ENCODE measurements at places on chromosomes 6 and 20. TPM values are rescaled to one million over a fixed set of nuclear protein-coding genes. Genes with fewer than 3 reads are reported as not detected.

CALHM5 gene
- 4.2 TPM for total RNA-seq

SLC16A10 gene
- total RNA-seq = 0.57 TPM

NR2E1 gene
- not detected for total RNA-seq

SRSF12 gene
- 2.0 TPM for total RNA-seq

FERMT1 gene
- total RNA-seq = 0.42 TPM

DNA sequence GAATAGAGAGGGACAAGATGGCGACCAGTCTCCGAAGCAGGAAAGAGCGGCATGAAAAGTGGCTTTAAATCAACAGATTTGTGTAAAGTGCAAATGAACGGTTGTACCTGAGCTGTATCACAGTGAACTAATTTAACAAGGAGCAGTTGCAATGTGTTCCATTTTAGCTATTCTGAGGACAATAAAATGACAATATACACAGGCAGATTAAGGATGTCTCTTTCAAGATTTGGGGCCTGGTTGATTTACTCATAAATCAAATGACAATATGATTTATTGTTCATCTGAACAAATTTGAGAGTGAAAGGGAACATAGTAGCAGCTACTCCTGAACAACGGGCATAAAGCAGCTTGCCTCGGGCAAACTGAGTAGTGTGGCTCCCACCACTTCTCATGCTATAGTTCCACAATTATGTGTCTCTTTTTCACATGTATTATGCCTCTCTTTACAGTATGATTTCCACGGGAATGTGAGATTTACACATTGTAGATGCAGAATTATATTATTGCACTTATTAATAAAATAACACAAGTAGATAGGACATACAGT is 204.1 kb upstream of the AGPAT4 start:
- no peak overlapping the region for H3K4me3 ChIP-seq
- H3K27me3 ChIP-seq = no peaks in the 10 kb centered on the region
- no peak for DNase-seq
- H3K4me1 ChIP-seq = no peaks in the 10 kb centered on the region
- no peaks in the 10 kb centered on the region for H3K36me3 ChIP-seq

GRCh38 chr20:8166730-8167129 is 34.7 kb downstream of the PLCB1 start:
- H3K4me3 ChIP-seq = no peak overlapping the region
- H3K4me1 ChIP-seq = peaks cover 27% of the 10 kb centered on the region
- no peak overlapping the region for H3K27ac ChIP-seq
- no peak for DNase-seq

- H3K4me3 ChIP-seq = no peak overlapping the region
- no peaks in the 10 kb centered on the region for H3K27me3 ChIP-seq
- no peak overlapping the region for H3K27ac ChIP-seq
These were observed 6.0 kb upstream of the TRIM26 start for GRCh38 chr6:30219244-30219643.

GRCh38 chr6:5099537-5099936 is 14.4 kb downstream of the PPP1R3G start:
- H3K36me3 ChIP-seq = no peaks in the 10 kb centered on the region
- no peaks in the 10 kb centered on the region for H3K4me1 ChIP-seq
- no peak overlapping the region for H3K27ac ChIP-seq
- no peak for DNase-seq
- no peaks in the 10 kb centered on the region for H3K27me3 ChIP-seq

DNA sequence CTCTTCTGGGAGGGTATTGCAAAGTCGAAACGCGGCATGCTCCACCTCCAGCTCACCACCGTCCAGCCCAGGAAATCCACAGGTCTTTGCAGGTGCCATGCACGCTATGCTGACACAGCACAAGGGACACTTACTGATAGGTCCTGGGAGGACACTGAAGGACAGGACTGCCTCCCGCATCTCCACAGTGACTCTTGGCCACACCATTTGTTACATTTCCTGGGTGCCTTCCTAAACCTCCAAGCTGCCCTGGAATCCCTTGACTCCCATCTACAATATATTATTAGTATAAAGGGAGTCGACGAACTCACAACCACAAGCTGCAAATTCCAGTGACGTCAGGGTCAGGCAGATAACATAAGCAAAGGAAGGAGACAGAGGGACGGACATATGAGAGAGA is 106.9 kb downstream of the JPH2 start:
- no peaks in the 10 kb centered on the region for H3K36me3 ChIP-seq
- peak; percentile 77 for DNase-seq
- H3K4me3 ChIP-seq = no peak overlapping the region
- no peaks in the 10 kb centered on the region for H3K27me3 ChIP-seq
- peaks cover 23% of the 10 kb centered on the region for H3K4me1 ChIP-seq

GRCh38 chr20:11324990-11325389 is 592.7 kb upstream of the BTBD3 start:
- no peak for DNase-seq
- no peak overlapping the region for H3K4me3 ChIP-seq
- H3K27ac ChIP-seq = no peak overlapping the region
- H3K36me3 ChIP-seq = no peaks in the 10 kb centered on the region

GRCh38 chr6:123636782-123637181 is at the start of gene TRDN:
Gene TRDN, minus strand, starts transcription at chr6:123636950. Its CDS starts 175 bp downstream, at chr6:123636775.
- H3K36me3 ChIP-seq = no peaks in the 10 kb centered on the region
- no peaks in the 10 kb centered on the region for H3K27me3 ChIP-seq
- no peak for DNase-seq
- no peak within 1 kb of the TSS for H3K27ac ChIP-seq
- no peak within 1 kb of the TSS for H3K4me3 ChIP-seq
- no peaks in the 10 kb centered on the region for H3K4me1 ChIP-seq

DNA sequence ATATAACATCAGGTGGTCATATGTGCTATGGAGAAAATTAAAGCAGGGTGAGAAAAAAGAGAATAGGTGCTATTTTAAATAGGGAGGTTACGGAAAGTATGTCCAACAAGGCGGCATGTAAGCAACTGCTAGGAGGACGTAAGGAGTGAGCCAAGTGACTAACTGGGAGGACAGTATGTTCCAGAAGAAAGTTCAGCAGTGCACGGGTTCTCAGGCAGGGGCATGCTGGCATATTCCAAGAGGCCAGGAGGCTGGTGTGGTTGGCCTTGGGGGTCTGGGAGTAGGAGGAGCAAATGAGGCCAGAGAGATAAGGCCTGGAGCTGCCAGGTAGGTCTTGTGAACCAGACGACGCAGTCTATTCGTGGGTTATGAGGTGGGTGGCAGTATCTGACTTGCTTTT is 112.4 kb downstream of the ARMC2 start:
- no peaks in the 10 kb centered on the region for H3K4me1 ChIP-seq
- no peak for DNase-seq
- no peak overlapping the region for H3K4me3 ChIP-seq
- H3K27me3 ChIP-seq = no peaks in the 10 kb centered on the region
- H3K36me3 ChIP-seq = no peaks in the 10 kb centered on the region

All from esophagus muscularis mucosa (tissue), 4 donors.